ENCODE measurements at places on chromosomes 3 and 15.

- H3K36me3 ChIP-seq, result no peaks in the 10 kb centered on the region
- no peaks in the 10 kb centered on the region for H3K4me1 ChIP-seq
- no peak overlapping the region for H3K27ac ChIP-seq
- no peak for DNase-seq
- peaks cover 42% of the 10 kb centered on the region for H3K27me3 ChIP-seq
- no peak overlapping the region for H3K4me3 ChIP-seq
Measured at GRCh38 chr3:160617636-160618035, 52.3 kb upstream of the KPNA4 start.

DNA sequence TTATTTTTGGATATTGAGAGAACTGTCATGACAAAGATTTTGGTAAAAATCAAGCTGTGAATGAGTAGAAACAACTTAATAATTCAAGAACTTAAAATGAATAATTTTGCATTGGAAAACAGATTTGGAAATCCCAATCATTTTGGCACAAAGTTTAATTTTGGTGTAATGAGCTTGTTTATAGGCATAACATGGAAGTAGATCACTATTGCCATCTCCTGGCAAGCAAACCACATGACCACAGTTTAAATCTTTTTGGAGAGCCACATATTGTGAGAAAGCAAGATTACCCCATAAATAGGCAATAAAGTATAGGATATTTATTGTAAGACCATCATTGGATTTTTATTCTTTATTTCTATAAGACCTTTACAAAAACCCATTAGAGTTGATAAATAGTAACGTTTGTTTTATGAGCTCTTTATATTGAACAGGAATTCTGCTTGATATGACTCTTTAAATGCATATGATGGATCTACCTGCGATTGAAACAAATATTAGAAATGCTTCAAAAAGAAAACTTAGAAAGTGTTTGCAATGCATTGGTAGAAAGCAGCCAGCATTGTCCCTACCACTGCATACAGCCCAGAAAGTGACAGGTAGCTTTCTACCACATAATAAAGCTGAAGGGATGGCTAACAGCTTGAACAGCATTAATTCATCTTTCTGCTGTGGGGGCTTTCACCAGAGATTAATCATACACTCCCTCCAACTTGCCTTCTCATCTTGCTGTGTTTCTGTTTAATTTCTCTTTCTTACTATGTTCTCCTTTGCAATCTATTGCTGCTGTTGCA is 766.8 kb downstream of the TBL1XR1 start:
- DNase-seq, result no peak
- no peaks in the 10 kb centered on the region for H3K4me1 ChIP-seq
- no peaks in the 10 kb centered on the region for H3K27me3 ChIP-seq
- H3K27ac ChIP-seq, result no peak overlapping the region
- H3K4me3 ChIP-seq, result no peak overlapping the region

- H3K4me3 ChIP-seq, result no peak overlapping the region
- H3K36me3 ChIP-seq, result no peaks in the 10 kb centered on the region
- no peak overlapping the region for H3K27ac ChIP-seq
Measured at GRCh38 chr3:65979162-65979561, 59.6 kb downstream of the MAGI1 start.

DNA sequence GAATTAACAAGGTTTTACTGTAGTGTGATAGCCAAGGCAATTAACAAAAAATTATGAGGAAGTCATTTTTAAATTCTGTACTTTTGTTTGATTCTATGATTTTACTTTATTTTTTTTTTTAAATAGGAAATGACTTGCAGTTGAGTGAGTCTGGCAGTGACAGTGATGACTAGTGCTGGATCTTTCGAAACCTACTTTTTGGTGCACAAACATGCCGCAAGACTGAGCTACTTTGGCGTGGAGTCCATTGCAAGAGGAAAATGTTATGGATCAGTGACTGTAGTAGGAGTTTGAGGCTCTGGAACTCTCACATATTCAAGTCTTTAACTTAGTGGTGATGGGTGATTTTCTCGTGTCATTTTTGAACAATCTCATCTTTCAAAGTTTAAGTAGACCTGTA is 11.6 kb downstream of the EAF1 start:
- no peak overlapping the region for H3K4me3 ChIP-seq
- peaks cover 70% of the 10 kb centered on the region for H3K36me3 ChIP-seq
- no peak overlapping the region for H3K27ac ChIP-seq
- peaks cover 19% of the 10 kb centered on the region for H3K4me1 ChIP-seq

- peaks cover 3% of the 10 kb centered on the region for H3K36me3 ChIP-seq
- no peaks in the 10 kb centered on the region for H3K27me3 ChIP-seq
- DNase-seq, result no peak
- no peaks in the 10 kb centered on the region for H3K4me1 ChIP-seq
- no peak overlapping the region for H3K27ac ChIP-seq
- no peak overlapping the region for H3K4me3 ChIP-seq
Measured at GRCh38 chr3:115018694-115019093, 128.4 kb downstream of the ZBTB20 start.

DNA sequence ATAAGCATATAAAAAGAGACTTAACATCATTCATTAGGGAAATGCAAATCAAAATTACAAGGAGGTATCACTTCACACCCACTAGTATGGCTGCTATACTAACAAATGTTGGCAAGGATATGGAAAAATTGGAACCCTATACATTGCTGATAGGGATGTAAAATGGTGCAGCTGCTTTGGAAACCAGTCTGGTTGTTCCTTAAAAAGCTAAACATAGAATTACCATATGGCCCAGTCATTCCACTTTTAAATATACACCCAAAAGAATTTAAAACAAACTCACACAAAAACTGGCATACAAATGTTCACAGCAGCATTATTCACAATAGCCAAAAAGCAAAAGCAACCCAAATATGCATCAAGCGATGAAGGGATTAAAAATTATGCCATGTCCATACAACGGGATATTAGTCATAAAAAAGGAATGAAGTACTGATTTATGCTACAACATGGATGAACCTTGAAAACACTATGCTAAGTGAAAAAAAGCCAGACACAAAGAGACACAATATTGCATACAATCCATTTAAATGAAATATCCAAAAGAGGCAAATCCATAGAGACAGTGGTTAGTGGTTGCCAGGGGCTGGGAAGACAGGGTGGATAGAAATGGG is 118.3 kb downstream of the OSBPL10 start:
- H3K27ac ChIP-seq, result no peak overlapping the region
- no peaks in the 10 kb centered on the region for H3K36me3 ChIP-seq
- H3K4me3 ChIP-seq, result no peak overlapping the region
- H3K27me3 ChIP-seq, result peaks cover 9% of the 10 kb centered on the region
- no peaks in the 10 kb centered on the region for H3K4me1 ChIP-seq

GRCh38 chr3:182914341-182914740 is 66.0 kb downstream of the DCUN1D1 start:
- no peak for DNase-seq
- H3K4me3 ChIP-seq, result peak overlapping the region; percentile 24
- H3K36me3 ChIP-seq, result peaks cover 37% of the 10 kb centered on the region
- H3K27me3 ChIP-seq, result no peaks in the 10 kb centered on the region

- no peak overlapping the region for H3K4me3 ChIP-seq
- H3K36me3 ChIP-seq, result peaks cover 20% of the 10 kb centered on the region
- peaks cover 2% of the 10 kb centered on the region for H3K27me3 ChIP-seq
- H3K27ac ChIP-seq, result no peak overlapping the region
Measured at GRCh38 chr3:119586733-119587172, 7.5 kb downstream of the ADPRH start.

DNA sequence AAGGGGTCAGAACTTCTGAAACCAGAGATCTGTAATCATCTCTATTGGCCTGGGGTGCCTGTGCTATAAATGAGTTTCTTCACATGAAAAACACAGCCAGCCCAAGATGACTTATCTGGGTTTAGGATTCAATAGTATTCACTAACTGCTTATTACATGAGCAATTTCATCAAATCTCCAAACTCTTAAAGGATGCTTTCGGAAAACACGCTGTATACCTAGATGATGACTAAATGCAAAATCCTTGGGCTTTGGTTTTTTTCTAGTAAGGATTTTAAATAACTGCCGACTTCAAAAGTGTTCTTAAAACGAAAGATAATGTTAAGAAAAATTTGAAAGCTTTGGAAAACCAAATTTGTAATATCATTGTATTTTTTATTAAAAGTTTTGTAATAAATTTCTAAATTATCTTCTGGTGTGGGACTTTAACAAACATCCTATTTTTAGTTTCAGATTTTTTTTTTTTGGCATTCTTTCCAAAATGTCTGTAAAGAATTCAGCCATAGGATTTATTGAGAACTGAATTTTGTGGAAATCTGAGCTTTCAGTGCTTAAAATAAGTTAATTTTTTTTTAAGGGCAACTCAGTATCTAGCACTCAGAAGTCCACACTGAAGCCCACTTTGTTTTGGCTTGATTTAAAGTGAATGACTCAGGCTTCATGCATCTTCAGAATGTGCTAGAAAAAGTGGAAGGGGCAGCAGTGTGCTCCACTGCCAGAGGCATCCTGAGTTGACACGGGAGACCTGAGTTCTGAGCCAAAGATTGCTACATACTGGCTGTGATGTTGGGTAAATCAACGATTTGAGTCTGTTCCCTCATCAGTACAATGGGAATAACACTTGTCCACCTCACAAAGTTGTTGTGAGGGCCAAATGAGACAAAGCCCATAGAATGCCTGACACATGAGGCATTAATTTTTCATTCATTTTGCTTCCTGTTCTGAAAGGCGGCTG is 18.7 kb downstream of the TMEM43 start:
- peaks cover 31% of the 10 kb centered on the region for H3K4me1 ChIP-seq
- no peak for DNase-seq
- no peaks in the 10 kb centered on the region for H3K27me3 ChIP-seq
- peaks cover 7% of the 10 kb centered on the region for H3K36me3 ChIP-seq
- H3K4me3 ChIP-seq, result no peak overlapping the region

- H3K27me3 ChIP-seq, result peaks cover 48% of the 10 kb centered on the region
- H3K4me3 ChIP-seq, result no peak overlapping the region
- H3K4me1 ChIP-seq, result peaks cover 11% of the 10 kb centered on the region
- H3K36me3 ChIP-seq, result no peaks in the 10 kb centered on the region
- H3K27ac ChIP-seq, result no peak overlapping the region
Measured at GRCh38 chr15:89500397-89501270, 4.3 kb upstream of the RHCG start.

GRCh38 chr15:101050623-101051290 is 131.6 kb downstream of the LRRK1 start:
- peak; percentile 37 for DNase-seq
- no peak overlapping the region for H3K27ac ChIP-seq
- H3K36me3 ChIP-seq, result no peaks in the 10 kb centered on the region
- H3K4me1 ChIP-seq, result no peaks in the 10 kb centered on the region

- H3K36me3 ChIP-seq, result peaks cover 13% of the 10 kb centered on the region
- no peak overlapping the region for H3K27ac ChIP-seq
- no peak for DNase-seq
- H3K4me1 ChIP-seq, result peaks cover 52% of the 10 kb centered on the region
- H3K4me3 ChIP-seq, result no peak overlapping the region
Measured at GRCh38 chr15:58742022-58742813, 7.3 kb downstream of the ADAM10 start.

- no peak for DNase-seq
- H3K27me3 ChIP-seq, result no peaks in the 10 kb centered on the region
- no peaks in the 10 kb centered on the region for H3K36me3 ChIP-seq
- no peak overlapping the region for H3K4me3 ChIP-seq
Measured at GRCh38 chr15:37081983-37082382, 18.4 kb downstream of the MEIS2 start.

- H3K27me3 ChIP-seq, result no peaks in the 10 kb centered on the region
- DNase-seq, result no peak
- no peaks in the 10 kb centered on the region for H3K36me3 ChIP-seq
- no peak overlapping the region for H3K27ac ChIP-seq
- H3K4me1 ChIP-seq, result no peaks in the 10 kb centered on the region
- H3K4me3 ChIP-seq, result no peak overlapping the region
Measured at GRCh38 chr15:53534105-53534839, 225.2 kb downstream of the WDR72 start.

DNA sequence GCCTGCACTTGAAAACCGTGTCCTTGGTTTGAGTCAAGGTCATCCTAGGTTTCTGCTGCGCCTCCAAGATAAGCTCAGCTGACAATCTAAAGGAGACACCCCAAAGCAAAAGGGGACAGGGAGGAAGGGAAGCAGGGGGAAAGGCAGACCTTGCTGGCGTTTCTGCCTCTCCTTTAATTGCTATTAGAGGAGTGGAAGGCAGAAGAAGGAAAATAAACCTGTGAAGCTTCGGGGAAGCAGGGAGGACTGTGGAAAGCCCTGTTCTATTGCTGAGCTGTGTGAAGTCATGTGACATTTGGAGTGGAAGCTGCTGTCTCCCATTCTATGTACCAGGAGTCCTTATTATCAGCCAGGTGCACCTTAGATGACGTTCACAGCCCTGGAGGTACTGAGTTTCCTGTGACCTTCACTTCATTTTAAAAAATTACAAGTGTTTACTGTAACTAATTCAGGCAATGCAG is 21.5 kb upstream of the CHD2 start:
- H3K36me3 ChIP-seq, result peaks cover 5% of the 10 kb centered on the region
- H3K27me3 ChIP-seq, result no peaks in the 10 kb centered on the region
- no peak overlapping the region for H3K27ac ChIP-seq
- peaks cover 31% of the 10 kb centered on the region for H3K4me1 ChIP-seq

- peaks cover 4% of the 10 kb centered on the region for H3K27me3 ChIP-seq
- no peak overlapping the region for H3K27ac ChIP-seq
- peak; percentile 76 for DNase-seq
- no peaks in the 10 kb centered on the region for H3K36me3 ChIP-seq
- H3K4me1 ChIP-seq, result peaks cover 32% of the 10 kb centered on the region
Measured at GRCh38 chr15:40941528-40942336, 11.5 kb upstream of the CHAC1 start.

DNA sequence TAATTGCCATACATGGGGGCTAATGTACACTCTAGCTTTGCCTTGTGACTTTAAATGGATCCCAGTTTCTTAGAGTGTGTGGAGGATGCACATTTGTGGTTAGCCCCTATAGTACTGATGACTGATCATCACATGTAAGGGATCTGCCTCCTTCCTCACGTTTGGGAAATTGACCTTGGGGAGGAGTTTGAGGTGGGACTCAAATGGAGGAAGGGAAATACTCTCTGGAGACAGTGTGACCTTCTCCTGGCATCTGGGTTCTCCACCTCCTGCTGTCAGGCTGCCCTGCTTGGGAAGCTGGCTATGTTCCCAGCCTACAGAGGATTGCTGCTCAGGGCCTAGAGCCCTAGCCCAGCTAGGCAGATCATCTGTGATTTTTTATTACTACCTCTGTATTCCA is 48.7 kb downstream of the PPM1L start:
- no peaks in the 10 kb centered on the region for H3K36me3 ChIP-seq
- H3K4me3 ChIP-seq, result no peak overlapping the region
- no peak for DNase-seq
- peaks cover 12% of the 10 kb centered on the region for H3K27me3 ChIP-seq
- H3K4me1 ChIP-seq, result peaks cover 30% of the 10 kb centered on the region

GRCh38 chr15:95561463-95561862 is 769.0 kb upstream of the NR2F2 start:
- H3K36me3 ChIP-seq, result no peaks in the 10 kb centered on the region
- H3K27ac ChIP-seq, result no peak overlapping the region
- DNase-seq, result no peak
- H3K27me3 ChIP-seq, result peaks cover 14% of the 10 kb centered on the region
- no peak overlapping the region for H3K4me3 ChIP-seq

GRCh38 chr3:45055032-45055410 is 28.9 kb downstream of the CLEC3B start:
- H3K27ac ChIP-seq, result no peak overlapping the region
- peaks cover 7% of the 10 kb centered on the region for H3K27me3 ChIP-seq
- H3K4me1 ChIP-seq, result peaks cover 22% of the 10 kb centered on the region
- no peaks in the 10 kb centered on the region for H3K36me3 ChIP-seq
- no peak for DNase-seq

GRCh38 chr15:59247364-59247763 is 40.7 kb downstream of the LDHAL6B start:
- peaks cover 2% of the 10 kb centered on the region for H3K27me3 ChIP-seq
- peak overlapping the region; percentile 59 for H3K27ac ChIP-seq
- peaks cover 39% of the 10 kb centered on the region for H3K4me1 ChIP-seq
- peaks cover 4% of the 10 kb centered on the region for H3K36me3 ChIP-seq
- DNase-seq, result peak; percentile 81
